GM12865 (cell line): ENCODE measurements at places on chromosomes 3 and 15.

DNA sequence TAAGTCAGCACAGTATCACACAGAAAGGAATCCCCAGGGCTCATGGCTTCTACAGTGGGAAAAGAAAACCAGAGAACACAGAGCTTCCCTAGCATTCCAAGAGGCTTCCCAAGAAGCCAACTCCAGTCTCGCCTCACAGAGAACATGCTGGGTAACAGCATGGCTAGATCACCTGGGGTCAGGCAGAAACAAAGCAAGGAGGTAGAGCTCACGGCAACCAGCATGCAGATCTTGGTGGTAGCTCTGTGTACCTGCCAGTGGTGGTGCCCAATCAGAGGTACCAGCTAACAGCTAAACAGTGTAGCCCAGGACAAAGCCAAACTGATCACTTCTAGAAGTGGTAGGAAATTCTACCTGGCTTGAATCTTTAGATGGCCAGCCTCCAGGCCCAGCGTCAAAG lies 31.3 kb downstream of the POLQ start:
- no peak for DNase-seq

GRCh38 chr15:25787855-25788520 lies 75.1 kb downstream of the ATP10A start:
- peak; percentile 9 for DNase-seq

DNA sequence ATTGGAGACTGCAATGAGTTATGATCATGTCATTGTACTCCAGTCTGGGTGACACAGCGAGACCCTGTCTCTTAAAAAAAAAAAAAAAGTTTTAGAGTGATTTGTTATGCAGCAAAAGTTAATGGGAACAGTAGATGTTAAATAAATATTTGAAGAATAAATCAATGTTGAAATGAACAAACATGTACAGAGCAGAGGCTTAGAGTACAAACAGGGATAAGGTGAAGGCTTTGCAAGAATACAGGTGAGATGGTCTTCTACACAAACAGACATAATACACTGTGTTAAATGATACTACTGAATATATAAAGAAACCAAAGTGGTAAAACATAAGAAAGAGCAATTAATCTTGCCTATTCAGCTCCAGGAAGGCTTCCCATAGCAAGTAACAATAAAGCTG lies 265.4 kb downstream of the CNTN3 start:
- no peak for DNase-seq

GRCh38 chr3:98972155-98972554 lies 70.7 kb upstream of the DCBLD2 start:
- no peak for DNase-seq

DNA sequence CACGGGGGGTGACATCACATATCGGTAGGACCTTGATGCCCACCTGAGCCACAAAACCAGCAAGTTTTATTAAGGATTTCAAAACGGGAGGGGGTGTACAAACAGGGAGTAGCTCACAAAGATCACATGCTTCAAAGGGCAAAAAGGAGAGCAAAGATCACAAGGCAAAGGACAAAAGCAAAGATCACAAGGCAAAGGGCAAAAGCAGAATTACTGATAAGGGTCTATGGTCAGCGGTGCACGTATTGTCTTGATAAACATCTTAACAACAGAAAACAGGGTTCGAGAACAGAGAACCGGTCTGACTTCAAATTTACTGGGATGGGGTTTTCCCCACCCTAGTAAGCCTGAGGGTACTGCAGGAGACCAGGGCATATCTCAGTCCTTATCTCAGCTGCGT lies 143.5 kb upstream of the LPP start:
- DNase-seq = no peak

DNA sequence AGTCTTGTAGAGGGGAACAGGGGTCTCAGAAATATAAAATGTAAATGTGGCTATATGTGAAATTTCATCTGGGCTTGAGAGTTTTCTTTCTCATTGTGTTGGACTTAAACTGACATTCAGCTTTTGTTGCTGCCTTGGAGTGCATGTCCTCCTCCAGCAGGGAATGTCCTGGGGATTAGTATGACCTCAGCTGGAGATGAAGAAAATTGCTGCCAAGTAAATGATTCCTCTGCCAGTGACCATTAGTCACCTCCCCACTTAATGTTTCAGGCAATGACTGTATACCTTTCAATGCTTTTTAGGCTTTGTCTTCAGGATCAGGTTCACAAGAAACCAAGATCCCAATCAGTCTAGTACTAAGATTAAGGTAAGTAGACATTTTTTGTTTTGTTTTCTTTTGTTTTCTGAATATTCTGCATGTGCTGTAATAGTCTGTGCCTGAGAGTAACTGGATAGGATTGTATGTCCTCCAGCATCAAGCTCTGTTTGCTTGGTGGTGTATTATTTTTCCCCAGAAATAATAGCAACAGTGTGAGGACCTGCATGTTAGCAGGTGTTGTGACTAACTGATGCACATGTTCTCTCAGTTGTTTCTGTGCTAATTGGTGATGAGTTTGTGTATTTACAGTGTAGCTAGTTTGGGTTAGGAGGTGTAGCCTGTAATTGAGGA lies 18.1 kb upstream of the SLC22A13 start:
- DNase-seq = no peak

GRCh38 chr15:95249524-95249923 lies 1018.2 kb downstream of the MCTP2 start:
- no peak for DNase-seq

DNA sequence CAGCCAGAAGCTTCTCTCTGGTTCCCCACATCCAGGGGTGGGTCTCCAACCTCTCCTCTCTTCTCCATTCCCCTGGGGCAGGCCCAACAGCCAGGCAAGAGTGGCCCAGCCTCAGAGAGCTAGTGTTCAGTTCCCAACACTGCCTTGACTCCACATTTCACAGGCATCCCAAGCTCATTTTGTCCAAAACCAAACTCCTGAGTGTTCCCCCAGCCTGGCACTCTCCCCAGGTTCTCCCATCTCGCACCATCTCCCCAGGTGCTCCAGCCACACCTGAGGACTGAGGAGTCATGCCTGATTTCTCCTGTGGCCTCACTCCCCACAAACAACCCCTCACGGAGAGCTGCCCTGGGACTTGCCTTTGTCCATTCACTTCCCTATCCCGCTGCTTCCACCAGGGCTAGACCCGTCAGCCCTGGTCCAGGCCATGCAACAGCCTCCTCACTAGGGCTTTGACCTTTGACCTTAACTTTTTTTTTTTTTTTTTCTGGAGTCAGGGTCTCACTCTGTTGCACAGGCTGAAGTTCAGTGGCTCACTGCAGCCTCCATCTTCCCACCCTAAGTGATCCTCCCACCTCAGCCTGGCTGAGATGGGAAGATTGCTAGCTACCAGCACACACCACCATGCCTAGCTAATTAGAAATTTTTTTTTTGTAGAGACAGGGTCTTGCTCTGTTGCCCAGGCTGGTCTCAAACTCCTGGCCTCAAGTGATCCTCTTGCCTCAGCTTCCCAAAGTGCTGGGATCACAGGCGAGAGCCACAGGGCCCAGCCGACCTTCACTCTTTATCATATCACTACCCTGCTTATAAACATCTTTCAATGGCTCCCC lies 3.9 kb upstream of the CSK start:
- DNase-seq = peak; percentile 43

GRCh38 chr15:92877000-92877399 lies 23.1 kb upstream of the CHD2 start:
- no peak for DNase-seq

DNA sequence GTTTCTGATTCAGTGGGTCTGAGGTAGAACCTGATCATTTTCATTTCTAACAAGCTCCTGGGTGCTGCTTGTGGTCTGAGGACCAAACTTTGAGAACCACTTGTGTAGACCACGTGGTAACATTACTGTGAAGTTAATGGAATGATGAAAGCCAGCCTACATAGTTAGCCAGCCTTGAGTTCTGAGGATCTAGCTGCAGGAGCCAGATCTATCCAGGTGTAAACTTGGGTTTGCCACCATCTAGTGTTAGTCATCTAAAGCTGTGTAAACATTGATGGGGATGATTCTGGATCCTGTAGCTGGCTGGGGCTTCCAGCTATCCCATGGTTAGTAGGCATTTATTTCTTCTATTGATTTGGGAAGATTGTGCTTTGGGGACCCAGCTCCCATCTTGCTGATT lies 170.0 kb downstream of the TMEM108 start:
- DNase-seq = no peak

DNA sequence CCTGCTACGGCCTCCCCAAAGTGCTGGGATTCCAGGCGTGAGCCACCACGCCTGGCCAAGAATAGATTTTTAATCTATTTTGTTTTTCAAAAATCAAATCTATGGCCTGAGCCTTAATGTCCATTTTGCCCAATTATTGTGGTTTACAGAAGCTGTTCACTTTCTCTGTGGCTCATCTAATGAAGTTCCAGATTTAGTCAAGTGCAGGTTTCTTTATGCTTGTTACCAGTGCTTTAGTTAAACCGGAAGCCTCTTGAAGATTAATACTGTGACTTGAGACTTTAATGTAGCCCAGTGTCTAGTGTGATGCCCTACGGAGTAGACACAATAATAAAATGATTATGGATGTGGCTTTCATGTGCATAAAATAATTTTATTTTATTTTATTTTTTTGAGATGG lies 16.5 kb upstream of the EDEM1 start:
- no peak for DNase-seq

DNA sequence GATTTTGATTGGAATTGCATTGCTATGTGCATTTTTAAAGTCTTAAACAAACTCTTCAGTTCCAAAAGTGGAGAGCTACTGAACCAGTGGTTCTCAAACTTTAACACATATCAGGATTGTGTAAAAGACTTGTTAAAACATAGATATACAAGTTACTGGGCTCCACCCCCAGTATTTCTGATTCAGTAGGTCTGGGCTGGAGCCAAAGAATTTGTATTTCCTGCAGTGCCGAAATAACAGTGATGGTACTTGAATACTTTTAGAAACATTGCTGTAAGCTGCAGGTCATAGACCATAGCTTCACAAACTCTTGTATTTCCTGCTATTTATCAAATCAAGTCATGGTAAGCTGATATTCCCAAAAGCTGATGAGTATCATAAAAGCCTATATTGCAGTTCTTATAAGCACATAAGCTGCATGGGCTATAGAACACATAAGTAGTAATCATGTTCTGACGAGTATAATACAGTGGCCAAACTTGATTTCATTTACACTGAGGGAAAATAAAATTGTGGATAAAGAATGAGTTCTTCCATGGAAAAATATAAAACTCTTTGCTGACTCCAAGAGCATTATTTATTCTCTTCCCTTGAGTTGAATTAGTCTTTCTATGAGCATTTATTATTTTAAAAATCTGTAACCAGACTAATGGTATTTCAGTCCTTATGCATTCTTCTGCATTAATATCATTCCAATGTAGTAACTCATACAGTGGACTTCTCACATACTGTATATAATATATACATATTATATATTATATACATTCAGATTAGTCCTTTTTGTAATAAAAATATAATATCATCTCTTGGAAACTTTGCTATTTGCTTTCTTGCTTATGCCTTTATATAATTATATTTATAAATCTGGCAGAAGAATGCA lies 550.5 kb upstream of the AGTR1 start:
- DNase-seq = no peak

DNA sequence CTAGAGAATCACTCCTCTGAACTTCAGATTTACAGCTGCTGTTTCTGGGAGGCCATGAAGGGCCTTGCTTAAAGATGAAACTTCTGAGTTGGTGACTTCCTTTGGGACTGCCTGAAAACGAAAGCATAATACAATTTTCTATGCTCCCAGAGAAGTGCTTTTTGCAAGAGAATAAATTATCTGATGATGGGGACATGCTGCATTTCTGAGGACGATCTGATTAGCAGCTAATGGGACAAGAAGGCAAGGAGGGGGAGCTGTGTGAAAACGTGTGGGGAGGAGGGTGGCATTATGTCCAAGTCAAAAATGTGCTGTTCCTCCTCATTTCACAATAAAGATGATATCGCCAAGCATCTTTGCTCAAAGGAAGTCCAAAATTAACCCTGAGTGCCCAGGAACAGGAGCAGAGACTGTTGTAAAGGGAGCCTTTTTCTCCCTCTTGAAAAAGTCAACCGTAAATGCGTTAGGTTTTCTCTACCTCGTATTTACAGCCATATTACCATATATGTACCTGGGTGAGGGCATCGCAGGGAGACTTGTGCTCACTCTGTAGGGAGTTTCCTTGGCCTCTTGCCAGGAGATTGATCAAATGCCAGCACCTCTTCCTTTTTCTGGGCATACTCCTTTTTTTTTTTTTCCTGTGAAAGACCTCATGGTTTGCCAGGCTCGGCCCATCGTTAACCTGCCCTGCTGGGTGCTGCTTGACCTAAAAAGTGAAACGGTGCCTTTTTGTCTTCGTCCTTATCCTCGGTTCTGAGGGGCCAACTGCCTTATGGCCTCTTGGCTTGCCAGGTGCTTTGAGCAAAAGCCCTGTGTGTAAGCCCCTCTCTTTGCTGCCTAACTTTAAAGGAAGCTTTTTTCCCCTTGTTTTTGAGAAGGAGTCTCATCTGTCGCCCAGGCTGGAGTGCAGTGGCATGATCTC lies 11.5 kb downstream of the ITPR1 start:
- peak; percentile 44 for DNase-seq

DNA sequence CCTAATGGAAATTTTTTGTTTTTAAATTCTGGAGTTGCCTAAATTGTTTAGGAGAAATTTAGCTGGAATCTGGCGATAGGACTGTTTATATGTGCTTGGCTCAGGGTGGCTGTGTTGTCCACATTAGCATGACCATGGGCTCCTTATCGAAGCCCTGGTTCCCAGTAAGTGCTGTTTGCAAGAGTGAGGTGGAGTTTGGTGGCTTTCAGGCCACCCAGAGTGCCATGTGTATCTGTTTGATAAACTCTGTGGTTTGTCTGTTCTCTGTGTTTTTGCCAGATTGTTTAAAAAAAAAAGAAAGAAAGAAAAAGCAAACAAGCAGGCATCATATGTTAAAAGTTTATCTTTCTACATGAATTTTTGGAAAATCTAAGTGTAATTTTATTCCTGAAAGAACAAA lies 51.5 kb downstream of the PLCL2 start:
- no peak for DNase-seq

DNA sequence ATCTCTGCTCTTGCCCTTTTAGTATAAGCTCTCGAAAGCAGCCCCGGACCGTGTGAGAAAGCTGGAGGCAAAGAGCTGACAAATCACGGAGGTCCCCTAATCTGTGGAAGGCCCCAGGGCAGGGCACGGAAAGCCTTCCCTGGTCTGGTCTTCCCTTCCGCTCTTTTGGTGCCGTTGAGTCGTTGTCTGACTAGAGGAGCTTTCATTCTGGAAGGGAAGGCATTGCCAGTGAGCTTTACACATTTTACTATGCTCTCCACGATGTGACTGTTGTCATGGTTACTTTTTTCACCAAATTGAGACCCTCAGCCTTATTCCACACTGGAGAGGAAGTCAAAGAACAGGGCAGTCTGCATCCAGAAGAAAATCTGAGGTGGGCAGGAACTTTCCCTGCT lies 71.7 kb downstream of the CYP19A1 start:
- DNase-seq = no peak
